ENCODE measurements at places on chromosomes 5 and 9.

- no peak for DNase-seq
Observed at GRCh38 chr5:164097749-164098148, 592.3 kb downstream of the MAT2B start.

DNA sequence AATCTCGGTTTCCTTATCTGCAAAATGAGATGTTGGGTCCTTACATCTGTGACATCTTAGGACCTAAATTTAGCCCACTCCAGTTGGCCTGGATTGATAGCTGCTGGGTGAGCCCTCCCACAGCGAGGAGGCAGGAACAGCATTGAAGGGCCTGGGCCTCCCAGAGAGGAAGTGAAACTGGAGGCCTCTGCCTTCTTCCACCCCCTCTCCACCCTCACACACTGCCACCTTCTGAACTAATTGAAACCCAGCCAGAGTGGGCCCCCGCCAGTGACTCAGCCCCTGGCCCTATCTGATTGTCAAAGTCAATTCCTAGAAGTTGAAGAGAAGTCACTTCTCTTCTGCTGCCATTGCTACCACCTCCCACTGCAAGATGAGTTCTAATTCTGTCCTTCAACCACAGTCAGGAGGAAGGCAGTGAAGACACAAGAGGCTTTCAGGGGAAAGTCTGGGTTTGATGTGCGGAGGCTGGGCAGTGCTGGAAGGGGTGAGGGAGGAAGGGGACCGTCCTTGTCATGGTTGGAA lies 55.2 kb upstream of the NEK6 start:
- DNase-seq = peak; percentile 32

- DNase-seq = no peak
Observed at GRCh38 chr5:138926688-138927448, 51.7 kb upstream of the LRRTM2 start.

DNA sequence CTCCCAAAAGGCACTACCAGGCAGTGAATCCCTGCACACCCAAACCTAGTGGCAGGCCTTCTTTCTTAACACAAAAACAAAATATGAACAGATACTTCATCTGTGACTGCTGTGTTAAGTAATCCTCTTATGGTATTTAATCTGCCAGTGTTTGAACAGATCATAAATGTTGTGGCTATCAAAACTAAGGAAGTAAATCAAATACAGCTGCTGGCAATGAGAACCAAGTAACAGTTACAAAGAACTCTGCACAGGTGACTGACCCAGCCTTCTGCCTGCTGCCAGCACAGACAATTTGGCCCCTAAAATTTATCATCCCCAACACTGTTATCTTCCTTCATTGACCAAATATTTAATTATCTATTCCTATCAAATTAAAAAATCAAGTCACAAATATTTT lies 78.0 kb downstream of the GNAQ start:
- DNase-seq = no peak

DNA sequence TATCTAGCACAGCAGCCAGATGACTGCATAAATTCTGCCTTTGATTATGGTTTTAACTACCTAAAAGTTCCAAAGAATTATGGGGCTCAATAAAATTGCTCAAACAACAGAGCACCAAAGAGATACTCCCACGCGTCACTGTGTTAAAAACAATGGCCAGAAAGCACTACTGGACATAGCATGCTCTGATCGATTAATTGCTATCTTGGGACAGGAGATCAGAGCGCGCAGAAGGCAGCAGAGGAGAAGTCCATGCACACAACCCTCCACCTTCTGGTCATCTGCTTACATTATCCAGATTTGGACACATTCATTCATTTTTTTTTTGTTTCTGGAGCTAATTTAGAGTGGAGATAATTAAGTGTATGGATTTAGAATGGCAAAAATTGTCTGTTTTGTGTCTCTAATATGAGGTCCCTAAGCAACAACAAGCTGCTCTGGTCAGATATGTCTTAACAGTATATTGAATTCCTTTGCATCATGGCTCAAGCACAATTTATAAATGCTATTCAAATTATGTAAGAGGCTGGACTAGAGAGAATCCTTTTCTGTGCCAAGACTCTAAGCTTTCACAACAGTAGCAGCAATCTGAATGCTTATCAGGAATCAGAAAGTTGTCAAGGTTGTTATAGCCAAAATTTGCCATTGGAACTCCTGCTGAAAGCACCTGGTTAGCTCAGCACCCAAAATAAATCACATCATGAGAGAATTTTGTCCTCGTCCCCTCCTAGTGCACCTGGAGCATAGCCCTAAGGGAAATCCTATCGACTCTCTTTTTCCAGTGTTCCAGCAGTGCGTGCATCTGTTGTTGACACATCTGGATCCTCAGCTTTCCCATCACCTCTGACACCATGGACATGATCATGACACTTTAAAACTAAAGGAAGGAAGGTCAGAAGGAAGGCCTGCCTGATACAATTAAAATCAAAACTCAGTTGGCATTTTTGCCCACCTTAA lies 98.6 kb upstream of the HMHB1 start:
- no peak for DNase-seq

DNA sequence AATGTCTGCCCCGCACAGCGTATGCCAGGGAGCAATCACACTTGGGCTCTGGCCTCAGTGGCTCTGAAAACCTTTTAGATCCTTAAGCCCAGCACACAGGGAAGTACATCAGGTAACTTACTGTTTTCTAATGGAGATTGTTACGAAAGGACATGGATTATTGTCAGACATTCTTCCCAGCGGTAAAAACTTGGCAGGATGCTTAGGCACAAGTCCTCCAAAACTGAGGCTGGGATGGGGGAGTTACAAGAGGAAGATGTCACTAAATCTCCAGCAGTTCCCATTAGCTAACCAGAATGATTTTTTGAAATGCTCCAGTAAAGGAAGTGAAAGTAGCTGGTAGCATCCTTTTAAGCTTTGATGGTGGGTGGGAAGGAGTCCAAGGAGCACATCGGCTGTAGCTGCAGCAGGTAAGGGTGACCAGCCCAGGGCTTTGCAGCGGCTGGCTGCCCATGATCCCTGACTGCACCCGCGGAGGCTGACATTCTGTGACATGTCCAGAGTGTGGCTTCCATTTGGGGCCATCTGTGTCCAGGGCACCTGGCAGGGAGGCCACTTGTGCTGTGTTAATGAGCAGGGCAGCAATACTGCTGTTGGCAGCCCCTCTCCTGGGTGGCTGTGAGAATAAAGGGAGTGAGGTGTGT lies 165.8 kb downstream of the GADD45G start:
- no peak for DNase-seq

DNA sequence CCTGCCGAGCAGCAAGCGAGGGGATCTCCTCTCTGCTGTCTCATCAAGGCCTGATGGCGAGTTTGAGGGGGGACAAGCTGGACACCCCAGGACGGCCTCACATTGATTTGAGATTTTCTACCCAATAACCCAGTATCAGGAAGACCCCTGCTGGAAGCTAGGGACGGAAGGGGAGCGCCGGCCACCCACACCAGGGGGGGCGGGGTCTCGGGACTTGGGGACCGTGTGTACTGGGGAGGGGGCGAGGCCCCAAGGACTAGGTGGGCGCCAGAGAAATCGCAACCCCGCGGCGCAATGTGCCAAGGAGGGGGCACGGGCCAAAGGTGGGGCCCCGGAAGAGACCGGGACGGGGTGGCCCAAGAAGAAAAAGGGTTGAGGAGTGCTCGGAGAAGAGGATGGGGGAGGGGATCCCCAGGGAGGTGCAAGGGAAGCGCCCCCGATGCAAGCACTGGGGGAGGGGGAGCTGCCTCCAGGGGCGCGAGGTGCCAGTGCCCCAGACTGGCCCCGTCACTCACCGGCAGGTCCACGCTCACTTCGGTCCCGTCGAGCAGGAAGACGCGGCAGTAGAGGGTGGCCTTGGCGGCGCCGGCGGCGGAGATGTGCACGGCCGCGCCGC lies 1.1 kb downstream of the EPB41L4B start:
- DNase-seq = peak; percentile 11

DNA sequence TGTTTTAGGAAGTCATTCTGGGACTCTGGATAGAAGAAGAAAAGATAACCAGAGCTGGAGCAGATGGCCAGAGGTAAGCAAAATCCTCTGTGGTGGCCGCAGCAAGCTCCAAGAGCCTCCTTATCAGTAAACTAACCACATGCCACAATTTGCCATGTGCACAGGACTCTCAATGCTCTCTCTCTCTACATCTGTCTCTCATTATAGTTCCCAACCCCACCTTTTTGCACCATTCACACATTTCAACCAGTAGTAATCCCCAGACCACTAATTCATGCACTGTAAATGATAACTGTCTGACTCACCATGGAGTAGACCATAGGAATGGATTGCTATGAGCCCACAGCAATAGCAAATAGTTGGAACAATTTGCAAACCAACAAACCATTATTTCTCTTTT lies 526.1 kb downstream of the TLR4 start:
- DNase-seq = no peak

Measured in CD4-positive, alpha-beta memory T cell (primary cell).